H9 (cell line): ENCODE measurements at places on chromosomes 5 and 9. TPM values are rescaled to one million over a fixed set of nuclear protein-coding genes. Genes with fewer than 3 reads are reported as not detected.

- no peaks in the 10 kb centered on the region for H3K27me3 ChIP-seq
- H3K36me3 ChIP-seq: 0 out of 2 replicates have a peak, but pooled peaks cover 2% of the 10 kb centered on the region
- DNase-seq: no peak
These were observed 33.2 kb downstream of the F2RL2 start for GRCh38 chr5:76590027-76590426.

GRCh38 chr5:65172486-65173129 is 309.1 kb downstream of the ADAMTS6 start:
- no peak overlapping the region for H3K27ac ChIP-seq
- H3K4me3 ChIP-seq: no peak overlapping the region
- H3K27me3 ChIP-seq: no peaks in the 10 kb centered on the region

DNA sequence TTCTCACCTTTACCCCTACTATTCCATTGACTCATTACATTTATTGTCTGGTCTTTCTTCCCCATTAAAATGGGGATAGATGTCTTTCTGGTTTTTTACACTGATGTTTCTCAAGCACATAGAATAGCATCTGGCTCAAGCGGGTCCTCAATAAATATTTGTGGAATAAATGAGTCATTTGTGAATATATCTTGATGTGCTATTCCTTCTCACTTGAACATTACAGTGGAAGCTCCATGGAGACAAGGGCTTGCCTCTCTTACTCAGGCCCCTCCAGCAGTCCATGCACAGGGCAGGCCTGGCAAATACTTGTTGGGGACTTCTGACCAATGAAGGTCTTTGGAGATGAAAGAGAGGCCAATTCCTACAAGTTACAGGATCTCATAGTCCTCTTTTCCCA is 151.7 kb upstream of the TAS2R1 start:
- H3K27ac ChIP-seq: no peak overlapping the region
- no peaks in the 10 kb centered on the region for H3K27me3 ChIP-seq
- no peak overlapping the region for H3K4me3 ChIP-seq
- H3K36me3 ChIP-seq: no peaks in the 10 kb centered on the region

- no peaks in the 10 kb centered on the region for H3K36me3 ChIP-seq
- H3K4me3 ChIP-seq: peak overlapping the region; percentile 79
- no peak overlapping the region for H3K27ac ChIP-seq
- H3K27me3 ChIP-seq: peaks cover 8% of the 10 kb centered on the region; the same call in 1 of the 2 replicates
- H3K4me1 ChIP-seq: no peaks in the 10 kb centered on the region; the same call in 1 of the 2 replicates
These were observed 4.1 kb upstream of the RGMB start for GRCh38 chr5:98769210-98769958.

GRCh38 chr5:145768863-145769262 is 66.3 kb downstream of the PRELID2 start:
- no peak overlapping the region for H3K27ac ChIP-seq
- H3K36me3 ChIP-seq: peaks cover 18% of the 10 kb centered on the region
- H3K4me1 ChIP-seq: no peaks in the 10 kb centered on the region
- DNase-seq: no peak
- H3K4me3 ChIP-seq: no peak overlapping the region
- H3K27me3 ChIP-seq: no peaks in the 10 kb centered on the region

DNA sequence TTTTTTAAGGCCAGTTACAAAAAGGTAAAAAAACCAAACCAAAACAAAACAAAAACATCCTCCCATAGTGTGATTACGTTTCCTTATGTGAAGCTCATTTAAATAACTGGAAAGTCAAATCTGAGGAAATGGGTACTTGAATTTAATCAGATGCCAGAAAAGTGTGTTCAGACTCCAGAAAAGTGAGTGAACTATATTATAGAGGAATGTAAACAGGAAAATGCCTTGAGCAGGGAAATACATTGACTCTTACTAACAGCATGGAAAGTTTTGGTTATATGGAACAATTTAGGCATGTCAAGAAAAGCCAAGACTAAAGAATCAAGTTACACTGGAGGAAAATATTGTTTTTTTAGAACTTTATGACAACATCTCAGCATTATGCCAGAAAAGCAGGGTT is 37.8 kb upstream of the RNF20 start:
- no peak overlapping the region for H3K27ac ChIP-seq
- no peak overlapping the region for H3K4me3 ChIP-seq
- H3K27me3 ChIP-seq: no peaks in the 10 kb centered on the region
- no peaks in the 10 kb centered on the region for H3K4me1 ChIP-seq

The PLEKHG4B gene
- total RNA-seq: 41.9 and 44.3 TPM in 2 replicates
